ENCODE measurements at places on chromosomes 6 and 20.

DNA sequence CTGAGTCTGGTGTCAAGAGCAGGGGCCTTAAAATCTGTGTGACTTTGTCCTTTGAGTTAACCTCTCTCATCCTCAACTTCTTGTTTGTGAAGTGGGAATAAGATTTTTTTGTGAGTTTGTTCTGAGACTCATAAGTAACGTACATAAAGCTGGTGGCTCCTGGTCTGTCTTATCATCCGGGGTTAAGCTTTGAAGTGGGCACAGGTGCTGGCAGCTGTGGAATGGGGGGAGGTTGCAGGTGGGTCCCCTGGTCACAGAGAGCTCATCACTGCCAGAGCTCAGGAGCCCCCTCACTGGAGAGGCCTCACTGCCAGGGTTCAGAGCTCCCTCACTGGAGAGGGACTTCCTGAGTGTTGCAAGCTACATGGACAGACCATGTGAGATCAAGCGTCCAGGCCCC, 174.1 kb downstream of the NRN1 start:
- no peak for DNase-seq

DNA sequence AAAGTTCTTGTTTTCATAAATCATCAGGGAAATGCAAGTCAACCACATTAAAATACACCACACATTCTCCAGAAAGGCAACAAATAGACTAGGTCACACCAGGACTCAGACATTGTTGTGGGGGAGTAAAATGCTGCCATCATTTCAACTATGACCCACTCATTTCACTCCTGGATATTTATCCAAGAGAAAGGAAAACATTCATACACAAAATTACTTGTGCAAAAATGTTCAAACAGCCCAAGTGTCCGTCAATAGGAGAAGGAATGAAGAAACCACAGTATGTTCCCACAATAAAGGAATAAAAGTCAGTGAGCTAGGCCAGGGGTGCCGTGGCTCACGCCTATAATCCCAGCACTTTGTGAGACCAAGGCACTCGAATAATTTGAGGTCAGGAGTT, 81.5 kb upstream of the QKI start:
- DNase-seq, result no peak

DNA sequence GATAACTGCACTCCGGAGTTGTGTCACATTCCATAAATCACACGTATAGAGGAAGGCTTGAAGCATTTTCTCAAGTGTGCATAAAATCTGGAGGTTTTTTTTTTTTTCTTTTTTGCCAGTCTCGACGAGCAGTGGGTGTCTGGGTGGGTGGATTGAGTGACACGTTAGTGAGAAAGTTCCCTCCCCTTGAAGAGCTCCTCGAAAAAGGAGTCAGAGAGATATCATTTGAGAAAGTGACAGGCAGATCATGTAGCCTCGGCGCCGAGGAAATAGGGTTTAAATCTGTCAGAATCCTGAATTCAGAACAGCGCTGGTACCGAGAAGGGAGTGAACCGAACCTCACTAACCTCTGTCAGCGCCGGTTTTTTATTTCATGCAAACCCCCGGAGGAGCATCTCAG, 269.5 kb upstream of the ARID1B start:
- DNase-seq, result no peak

DNA sequence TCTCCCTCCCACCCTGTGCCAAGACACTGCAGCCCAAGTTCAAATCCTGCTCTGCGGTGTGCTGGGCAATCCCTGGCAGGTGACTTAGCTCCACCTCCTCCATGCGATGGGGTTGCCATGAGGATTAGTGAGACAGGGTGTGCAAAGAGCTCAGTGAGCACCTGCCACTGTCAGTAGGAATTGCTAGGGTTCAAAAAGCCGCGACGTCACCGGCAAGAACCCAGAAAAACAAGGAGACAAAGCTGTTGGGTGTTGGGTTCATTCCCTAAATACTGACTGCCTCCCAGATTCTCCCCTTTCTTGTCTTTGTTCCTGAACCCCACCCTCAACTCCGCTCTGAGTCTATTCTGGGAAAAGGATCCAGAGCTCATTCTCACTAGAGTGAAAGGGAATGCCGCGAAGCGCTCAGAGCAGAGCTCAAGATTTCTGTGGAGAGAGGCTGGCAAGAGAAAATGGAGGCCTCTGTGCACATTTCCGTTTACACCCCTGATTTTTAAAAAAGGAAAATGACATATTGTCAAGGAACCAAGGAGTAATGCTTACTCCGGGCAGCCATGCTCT, 13.3 kb downstream of the PMEPA1 start:
- DNase-seq, result no peak

DNA sequence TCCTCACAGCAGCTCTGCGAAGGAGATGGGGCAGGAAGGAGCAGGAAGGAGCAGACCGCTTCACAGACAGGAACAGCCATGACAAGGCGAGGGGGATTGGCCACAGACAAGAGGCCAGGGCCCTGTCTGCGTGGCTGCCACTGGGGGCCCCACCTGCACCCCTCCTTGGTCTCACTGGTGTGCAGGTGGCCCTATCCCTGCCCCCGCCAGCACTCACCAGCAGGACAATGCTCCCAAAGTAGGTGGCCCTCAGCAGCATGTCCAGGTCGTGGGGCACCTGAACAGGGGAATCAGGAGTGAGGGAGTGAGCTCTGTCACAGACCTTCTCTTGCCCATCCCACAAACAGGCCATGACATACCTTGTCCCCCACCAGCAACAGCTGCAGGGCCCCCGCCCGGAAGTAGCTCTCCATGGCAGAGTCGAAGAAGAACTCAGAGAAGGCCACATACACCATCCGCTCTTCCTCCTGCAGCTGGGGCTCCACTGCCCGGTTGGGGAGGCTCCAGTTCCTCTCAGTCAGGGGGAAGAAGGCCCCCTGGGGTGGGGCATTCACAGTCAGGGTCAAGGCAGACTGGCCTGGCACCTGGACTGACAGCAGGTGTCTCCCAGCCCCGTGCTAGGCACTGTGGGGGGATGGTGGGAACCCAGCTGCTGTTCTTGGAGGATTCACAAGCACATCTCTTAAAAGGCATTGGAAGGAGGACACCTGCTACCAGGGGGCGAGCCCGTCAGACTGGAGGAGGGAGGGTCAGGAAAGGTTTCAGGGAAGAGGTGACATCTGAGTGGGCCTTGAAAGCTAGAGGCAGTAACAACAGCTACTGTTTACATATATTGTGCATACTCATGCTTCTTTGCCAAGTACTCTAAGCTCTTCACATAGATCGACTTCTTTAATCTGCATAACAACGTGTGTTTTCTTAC, 7.1 kb downstream of the PLTP start:
- no peak for DNase-seq

DNA sequence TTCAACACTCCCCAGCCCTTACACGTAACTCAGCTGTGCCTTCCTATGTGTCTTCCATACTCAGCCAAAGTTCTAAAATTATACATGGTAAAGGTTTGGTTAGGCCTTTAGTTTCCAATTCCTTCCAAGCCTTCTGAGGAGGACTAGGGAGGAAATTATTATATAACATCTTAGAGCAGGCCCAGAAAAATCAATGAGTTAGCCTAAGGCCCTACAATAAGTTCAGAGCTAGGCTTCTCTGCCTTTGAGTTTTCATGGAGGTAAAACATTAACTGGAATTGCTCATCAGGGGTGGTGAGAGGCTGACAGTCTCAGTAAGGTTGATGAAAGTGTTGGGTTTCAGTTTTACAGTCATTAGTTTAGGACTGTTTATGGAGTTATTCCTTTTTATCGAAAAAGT, 286.0 kb downstream of the ADGB start:
- no peak for DNase-seq

DNA sequence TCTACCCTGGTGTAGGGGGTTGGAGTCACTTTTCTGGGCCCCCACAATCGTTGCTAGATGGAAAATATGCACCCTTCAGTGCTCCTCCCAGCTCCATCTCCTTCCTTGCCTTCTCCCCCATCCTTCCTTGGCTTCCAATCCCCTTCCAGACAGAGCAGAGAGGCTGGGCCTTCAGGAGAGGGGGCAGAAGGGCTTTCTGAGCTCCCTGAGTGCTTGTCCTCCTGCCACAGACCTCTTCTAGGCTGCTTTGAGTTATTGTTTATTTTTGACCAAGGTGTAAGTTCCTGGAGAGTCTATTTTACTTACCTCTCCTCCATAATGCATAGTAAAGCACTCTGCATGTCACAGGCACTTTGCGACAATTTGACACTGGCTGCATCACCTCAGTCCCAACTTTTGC, 96.4 kb upstream of the CNKSR3 start:
- no peak for DNase-seq

DNA sequence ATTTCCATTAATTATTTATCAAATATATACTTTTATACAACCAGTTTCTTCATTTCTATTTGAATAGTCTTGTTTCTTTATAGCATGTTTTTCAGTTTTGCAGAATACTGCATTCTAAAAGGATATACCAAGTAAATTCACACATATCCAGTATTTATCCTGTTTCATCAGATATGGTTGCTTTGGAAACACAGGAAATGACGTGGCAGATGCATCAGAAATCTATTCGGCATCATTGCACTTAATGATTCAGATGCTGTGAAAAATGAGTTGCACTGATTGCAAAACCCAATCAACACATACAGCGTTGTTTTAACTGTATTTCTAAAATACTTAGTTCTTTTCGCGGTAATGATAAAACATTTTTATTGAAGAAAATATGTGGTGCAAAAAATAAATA, 594.9 kb downstream of the CDH26 start:
- DNase-seq, result no peak

GRCh38 chr6:1765160-1765903, 155.6 kb downstream of the FOXC1 start:
- DNase-seq, result no peak

- no peak for DNase-seq
Measured at GRCh38 chr6:151240791-151241642, 1.2 kb downstream of the AKAP12 start.

DNA sequence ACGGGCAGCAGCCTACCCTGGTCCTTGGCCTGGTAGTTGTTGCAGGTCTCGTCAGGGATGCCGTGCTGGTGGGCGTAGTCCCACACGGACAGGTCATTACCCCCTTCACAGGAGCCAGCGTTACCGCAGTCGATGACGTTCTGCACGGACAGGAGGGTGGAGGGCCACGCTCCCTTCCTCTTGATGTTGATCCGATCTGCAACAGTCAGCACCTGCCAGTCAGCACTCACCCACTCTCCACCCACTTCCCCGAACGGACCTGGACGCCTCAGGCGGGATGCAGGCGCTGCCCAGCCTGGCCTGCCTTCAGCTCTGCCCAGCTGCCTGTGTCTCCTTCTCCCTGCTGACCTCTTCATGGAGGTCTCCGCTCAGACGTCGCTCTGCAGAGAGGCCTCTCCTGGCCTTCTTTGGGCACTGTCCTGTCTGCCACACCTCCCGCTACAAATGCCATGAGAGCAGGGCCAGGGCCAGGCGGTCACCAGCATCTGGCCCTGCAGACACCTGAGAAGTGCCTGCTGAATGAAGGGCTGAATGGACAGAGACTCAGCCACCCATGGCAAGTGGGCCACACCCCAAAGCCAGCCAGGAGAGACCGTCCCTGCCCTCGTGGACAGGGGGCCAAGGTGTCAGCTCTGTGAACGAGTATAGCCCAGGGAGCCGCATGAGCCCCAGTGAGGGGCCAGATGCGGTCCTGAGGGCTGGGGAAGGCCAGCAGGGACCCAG, 5.4 kb downstream of the CTSZ start:
- DNase-seq, result no peak

DNA sequence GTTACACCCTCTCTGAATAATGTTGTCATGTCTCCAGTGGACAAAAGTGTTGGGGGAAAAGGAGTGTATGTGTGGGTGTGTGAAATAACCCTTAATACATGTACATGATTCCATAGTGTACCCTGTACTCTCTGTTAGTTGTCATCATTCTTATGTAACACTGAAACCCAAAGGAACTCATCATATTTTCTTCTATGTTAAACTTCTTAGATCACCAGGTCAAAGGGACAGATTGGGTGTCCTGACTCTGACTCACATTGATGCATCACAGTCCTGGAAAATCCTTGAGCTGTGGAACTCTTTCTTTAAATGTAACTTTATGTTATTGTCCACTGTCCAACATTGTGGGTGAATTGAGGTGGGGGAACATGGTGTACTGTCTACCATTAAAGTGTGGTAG, 350.5 kb downstream of the DHX35 start:
- DNase-seq, result no peak

GRCh38 chr20:34566978-34567891, 8.7 kb downstream of the MAP1LC3A start:
- no peak for DNase-seq

- no peak for DNase-seq
Measured at GRCh38 chr6:40512340-40512739, 74.8 kb downstream of the LRFN2 start.

DNA sequence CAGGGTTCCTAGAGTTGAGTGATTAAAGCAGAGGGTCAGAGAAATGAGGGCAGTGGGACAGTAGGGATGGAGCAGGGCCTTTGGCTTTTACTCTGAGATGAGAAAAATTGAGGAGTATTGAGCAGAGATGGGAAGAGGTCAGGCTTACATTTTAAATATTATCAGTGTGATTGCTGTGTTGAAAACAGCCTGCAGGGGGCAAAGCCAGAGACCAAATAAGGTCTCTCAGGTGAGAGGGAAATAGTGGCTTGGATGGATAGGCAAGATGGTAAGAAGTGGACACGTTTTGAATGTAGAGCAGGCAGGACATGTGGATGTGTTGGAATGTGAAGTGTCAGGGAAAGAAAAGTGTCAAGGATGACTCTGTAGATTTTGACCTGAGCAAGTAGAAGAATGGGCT, 105.0 kb upstream of the MAP3K7 start:
- no peak for DNase-seq

GRCh38 chr6:3293271-3294155, 34.8 kb downstream of the PSMG4 start:
- DNase-seq, result no peak

DNA sequence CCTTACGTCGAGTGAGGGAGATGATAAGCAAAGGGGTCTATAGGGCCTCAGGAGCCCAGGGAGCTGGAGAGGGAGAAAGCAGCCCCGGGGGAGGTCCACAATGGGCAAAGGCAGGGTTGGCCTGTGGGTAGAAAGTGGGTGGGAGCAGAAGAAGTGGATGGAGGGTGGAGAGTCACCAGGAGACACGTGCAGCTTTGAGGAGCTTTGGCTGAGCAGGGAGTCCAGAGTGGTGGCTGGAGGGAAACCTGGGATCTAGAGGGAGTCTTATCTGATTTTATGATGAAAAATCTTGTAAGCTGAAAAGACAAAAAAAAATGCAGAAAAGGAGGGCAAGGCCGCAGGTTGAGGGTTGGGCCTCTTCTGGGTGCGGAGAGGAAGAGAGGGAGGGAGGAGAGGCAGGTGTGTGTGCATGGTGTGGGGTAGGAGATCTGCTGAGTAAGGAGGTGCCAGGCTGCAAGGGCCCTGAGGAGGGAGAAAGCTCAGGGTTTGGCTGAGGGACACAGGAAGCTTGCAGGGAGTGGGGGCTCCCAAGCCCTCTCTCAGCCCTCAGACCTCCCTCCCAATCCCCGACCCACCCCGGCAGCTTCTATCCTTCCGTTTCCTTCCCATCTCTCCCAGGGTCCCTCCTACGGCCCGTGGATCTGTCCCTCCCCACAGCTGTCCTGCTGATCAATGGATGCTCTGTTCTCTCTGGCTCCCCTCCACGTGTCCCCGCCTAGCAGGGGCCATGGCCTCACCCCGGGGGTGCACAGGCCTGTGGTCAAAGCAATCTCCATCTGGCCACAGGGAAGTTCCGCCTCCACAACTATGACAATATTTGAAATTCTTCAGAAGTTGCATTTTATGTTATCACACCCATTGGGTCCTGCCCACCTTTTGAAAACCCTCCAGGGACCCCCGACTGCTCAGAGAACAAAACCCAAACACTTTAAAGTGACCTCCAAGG, 17.1 kb upstream of the BPI start:
- DNase-seq, result no peak
